ENCODE measurements at places on chromosomes 7 and 10.
A peak's percentile ranks its signal among the peaks of the same experiment; 100 is the strongest.

- peak; percentile 50 for DNase-seq
These were observed 3.7 kb downstream of the AGR2 start for GRCh38 chr7:16801111-16801542.

GRCh38 chr10:50866317-50866716, 19.1 kb downstream of the A1CF start:
- no peak for DNase-seq

DNA sequence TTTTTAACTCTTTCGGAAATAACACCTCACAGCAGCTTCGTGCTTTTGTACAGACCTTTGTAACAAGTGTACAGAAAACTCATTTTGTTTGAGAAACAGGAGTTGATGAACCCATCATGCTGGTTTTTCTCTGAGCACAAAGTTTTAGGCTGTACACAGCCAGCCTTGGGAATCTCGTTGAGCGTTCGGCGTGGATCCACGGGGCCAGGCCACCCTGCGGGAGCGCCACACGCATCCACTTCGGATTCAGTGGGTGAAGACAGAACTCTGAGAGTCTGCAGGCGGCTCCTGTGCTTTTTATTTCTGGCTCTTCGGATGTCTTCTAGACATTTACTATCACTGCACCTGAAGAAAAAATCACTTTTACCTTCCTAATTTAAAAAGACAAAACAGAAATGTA, 131.2 kb downstream of the SMURF1 start:
- DNase-seq: no peak

GRCh38 chr10:90751107-90751997, 106.5 kb downstream of the HTR7 start:
- DNase-seq: peak; percentile 61

DNA sequence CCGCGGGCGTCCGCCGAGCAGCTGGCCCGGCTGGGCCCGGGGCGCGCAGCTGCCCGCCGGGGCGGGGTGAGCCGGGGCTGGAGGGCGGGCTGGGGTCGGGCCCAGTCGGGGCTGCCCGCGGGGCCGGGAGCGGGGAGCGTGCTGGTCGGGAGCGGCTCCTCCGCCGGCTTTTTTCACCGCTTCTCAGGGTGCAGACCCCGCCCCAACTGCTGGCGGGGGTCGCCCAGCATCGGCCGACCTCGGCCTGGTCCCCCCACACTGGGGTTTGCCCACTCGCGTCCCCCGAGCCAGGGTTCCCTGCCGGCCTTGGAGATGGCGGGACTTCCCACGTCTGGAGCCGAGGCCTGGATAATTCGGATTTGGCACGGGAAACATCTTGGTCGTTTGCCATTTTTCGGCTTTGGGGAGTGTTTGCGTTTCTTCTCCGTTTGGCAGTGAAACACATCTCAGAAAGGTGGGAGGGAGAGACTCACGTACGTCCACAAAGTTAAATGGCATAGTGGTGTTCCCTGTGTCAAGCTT, 432 bp downstream of the TMEM248 start:
- DNase-seq: no peak

DNA sequence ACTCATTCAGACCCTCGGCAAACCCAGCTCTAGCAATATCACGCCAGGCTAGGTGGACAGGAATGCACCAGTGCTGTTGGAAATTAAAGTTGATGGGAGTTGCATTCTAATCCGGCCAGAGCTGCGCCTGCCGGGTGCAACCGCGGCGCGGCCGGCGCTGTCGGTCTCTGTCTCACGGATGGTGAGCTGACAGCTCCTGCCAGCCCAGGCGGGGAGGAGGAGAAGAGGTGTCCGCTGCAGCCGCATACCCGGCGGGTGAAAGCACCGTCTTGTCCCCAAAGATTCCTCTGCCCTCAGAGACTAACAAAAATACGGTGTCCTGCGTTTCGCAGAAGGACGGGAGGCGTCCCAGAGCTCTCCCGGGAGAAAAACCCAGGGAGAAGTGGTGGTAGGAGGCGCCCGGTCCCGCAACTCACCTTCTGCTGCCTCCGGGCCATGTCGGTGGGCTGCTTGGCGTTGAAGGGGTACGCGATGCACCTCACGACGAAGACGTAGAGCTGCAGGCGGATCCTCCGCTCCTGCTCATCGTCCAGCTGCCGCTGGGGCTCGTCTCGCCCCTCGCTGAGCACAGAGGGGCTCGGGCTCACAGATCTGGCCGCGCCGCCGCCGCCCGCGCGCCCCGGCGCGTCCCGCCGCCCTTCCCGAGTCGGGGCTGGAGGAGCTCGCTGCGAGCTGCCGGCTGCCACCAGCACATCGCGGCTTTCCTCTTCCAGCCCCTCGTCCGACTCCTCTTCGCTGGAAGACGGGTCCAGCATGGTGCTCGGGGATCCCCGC, 490 bp downstream of the CADPS2 start:
- DNase-seq: peak; percentile 22

DNA sequence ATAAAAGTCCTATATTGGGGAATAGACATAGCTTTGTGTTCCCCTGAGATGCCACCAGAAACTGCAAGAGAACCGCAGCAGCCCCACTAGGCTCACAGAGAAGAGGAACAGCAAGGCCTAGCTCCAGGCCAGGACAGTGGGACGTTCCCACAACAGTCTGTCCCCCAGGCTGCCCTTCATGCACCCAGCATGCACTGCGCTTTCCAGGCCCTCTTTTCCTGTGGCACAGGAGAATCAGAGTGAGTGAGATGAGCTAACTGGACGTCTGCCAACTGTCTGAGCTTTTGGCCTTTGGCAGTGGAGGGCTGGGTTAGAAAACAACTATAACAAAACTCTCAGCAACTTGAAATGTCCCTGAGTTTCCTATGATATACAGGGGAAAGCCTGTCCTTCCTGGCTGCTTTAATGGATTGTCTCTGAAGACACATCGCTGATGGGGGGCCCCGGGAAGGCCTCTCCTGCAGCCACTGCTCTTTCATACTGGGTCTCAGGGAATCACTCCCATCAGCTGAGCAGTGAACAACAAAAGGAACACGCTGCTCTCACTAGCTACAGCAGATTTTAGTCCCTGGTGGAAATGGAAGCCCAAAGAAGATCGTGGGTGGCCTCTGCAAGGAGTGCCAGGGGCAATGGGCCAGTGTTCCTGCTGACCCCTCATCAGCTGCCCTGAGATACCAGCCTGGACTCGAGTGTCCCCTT, 53.5 kb downstream of the PODXL start:
- DNase-seq: no peak

GRCh38 chr7:140876519-140877248, 48.0 kb downstream of the BRAF start:
- no peak for DNase-seq

DNA sequence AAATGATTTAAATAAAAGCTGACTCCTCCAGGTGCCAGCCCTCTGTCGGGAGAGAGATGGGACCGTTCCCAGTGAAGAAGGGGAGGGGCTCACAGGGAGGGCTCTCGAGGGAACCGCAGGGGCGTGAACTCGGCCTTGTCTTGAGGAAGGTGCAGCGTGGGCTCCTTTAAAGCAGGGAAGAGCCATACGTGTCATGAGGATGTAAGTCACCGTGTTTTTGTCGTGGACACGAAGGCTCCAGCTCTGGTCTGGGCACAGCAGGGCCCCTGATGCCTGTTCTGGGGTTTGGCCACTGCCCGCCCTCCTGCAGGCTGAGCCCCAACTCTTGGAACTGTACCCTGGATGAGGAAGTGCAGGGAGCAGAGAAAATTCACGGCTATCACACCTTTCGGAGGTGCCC, 45.0 kb downstream of the JAKMIP3 start:
- DNase-seq: no peak

GRCh38 chr7:80439894-80440821, 71.7 kb downstream of the GNAT3 start:
- DNase-seq: peak; percentile 95

- peak; percentile 21 for DNase-seq
These were observed 427.6 kb downstream of the PHTF2 start for GRCh38 chr7:78226059-78226719.

GRCh38 chr7:9407816-9408215, 974.4 kb downstream of the NXPH1 start:
- DNase-seq: no peak

- peak; percentile 41 for DNase-seq
These were observed 113.4 kb downstream of the PTPN20 start for GRCh38 chr10:47024399-47025252.

DNA sequence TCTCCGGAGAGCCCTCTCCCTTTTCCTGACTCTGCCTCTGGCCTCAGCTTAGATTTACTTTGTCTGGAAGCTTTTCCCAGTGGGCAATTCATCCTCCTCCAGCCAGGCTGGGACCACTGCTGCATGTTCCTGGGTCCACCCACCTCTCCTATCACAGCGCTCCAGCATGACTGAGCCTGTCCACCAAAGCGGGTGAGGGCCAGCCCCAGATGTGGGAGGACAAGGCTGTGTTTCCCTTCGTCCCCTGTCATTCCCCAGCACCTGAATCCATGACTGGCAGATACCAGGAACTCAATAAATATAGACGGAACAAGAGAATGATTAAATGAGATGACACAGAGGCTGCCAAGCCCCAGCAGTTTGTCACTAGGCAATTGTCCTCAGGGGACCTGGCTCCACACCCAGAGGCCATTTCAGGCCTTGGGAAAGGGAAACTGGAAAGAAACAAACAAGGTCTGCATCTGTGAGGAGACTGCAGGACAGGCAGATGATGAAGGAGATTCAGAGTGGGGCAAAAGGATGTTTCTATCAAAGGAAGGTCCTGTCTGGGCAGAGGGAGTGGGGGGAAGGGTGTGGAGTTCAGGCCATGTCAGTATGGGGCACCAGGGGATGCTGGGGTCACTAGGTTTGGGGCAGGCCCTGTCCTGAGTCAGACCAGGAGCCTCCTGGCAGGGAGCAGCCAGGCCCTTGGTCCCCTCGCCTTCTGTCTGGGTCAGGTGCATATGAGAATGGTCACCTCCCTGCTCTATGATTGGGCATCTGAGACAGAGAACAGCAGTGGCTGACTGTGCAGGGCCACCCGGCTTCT, 576.4 kb downstream of the GRID1 start:
- DNase-seq: no peak

DNA sequence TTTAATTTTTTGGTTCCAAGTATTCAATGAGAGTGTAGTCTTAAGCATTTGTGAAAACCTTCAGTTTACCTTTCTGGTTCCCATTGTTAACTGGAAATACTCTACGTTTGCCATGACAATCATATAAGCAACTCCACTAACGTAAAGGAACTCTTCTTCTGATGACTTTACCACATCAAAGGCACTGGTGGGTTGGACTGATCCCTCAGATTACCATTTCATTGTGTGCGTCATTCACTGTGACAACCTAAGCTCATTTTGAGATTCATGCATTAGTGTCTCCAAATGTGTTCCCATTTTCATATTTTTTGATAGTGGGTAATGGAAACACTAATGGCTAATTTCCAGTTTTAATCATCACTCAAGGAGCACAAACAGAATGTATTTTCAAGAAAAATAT, 119.9 kb upstream of the COL1A2 start:
- DNase-seq: no peak

DNA sequence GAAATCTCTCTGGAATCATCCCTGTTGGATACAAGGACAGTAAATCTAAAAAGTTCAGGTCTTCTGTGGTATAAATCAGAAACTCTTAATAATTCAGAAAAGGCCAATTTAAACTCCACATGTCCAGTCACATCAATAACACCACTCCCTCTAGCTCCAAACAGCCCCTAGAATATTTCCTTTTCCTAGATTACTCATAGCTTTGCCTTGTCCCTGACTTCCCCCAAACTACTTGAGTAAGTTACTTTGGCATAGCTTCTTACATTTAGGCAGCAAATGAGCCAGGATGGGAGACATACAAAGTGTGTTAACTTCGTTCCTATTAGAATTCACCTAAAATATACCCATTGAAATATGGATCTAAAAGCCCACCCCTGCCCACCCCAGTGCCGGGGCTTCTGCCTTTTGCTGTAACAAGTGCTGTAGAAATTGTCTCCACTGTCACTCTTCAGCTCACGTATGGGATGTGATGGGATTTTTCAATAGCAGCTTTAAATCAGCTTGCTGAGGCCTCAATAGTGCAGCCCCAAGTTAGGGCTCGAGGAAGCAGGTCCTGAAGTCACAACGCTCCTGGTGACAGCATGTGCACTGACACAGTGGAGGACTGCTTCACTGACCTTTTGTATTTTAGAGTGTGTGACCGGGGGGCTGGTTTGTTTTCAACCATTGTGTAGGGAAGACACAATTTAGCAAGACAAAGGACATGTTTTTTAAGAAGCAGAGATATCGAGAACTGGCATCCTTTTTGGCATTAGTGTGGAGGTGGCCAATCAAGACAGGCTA, 218.2 kb upstream of the KMT2E start:
- DNase-seq: no peak

DNA sequence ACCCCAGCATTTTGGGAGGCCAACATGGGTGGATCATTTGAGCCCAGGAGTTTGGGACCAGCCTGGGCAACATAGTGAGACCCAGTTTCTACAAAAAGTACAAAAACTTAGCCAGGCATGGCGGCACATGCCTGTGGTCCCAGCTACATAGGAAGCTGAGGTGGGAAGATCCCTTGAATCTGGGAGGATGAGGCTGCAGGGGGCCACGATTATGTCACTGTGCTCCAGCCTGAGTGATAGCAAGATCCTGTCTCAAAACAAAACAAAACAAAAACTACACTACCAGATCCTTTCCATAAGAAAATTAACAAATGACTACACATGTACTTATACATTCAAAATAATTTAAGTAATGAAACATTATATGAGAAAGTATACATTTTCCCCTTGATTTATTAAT, 116.4 kb upstream of the KLF6 start:
- DNase-seq: no peak

- no peak for DNase-seq
These were observed 13.2 kb downstream of the PWWP2B start for GRCh38 chr10:132410056-132410778.

- DNase-seq: no peak
These were observed 166.2 kb upstream of the FZD8 start for GRCh38 chr10:35808344-35808743.

DNA sequence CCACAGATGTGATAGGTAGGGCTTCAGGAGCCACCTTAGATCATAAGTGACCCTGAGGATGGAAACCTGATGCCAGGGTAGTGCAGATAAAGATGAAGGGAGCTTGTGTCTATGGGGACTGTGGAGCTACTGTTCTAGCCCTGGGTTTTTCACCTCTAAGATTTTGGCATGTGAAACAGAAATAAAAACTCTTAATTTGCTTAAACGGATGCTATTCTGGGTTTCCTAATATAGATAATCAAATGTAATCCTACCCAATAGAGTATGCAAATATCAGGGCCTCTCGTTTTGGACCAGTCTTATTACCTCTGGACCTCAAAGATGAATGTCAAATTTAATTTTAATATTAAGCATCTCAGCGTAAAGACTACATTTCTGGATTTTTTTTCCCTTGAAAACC, 49.3 kb downstream of the ABCB4 start:
- DNase-seq: no peak

GRCh38 chr7:157292258-157292657, 44.5 kb upstream of the DNAJB6 start:
- no peak for DNase-seq

GRCh38 chr7:134954197-134955082, 31.9 kb upstream of the AGBL3 start:
- peak; percentile 17 for DNase-seq

- DNase-seq: no peak
These were observed 187.5 kb upstream of the AOAH start for GRCh38 chr7:36911788-36912187.

DNA sequence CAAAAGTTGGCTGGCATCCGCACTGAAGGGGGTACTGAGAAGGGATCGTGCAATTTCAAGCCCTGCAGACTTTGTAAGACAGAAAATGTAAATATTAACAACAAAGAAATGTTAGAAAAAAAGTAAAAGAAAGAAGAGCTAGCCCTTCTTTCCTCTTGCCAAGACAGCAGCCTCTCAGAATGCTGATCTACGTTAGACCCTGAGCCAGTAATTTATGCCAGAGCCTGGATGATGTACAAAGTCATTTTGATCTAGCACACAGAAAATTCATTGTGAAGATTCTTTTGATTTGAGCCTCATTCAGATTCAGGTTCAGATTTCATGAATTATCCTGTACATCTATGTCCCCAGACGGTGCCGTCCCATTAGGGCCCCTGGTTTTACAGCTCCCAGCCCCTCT, 105.2 kb downstream of the PRKCQ start:
- no peak for DNase-seq

All from SK-N-DZ (cell line).